Islet precursor cell (in vitro differentiated cells): ENCODE measurements at places on chromosomes 13 and 19.

GRCh38 chr19:7104747-7105447 is 35.4 kb downstream of the ZNF557 start:
- no peak for DNase-seq

GRCh38 chr13:45879666-45880065 is 28.1 kb upstream of the SIAH3 start:
- DNase-seq, result peak; percentile 75

- DNase-seq, result no peak
Measured at GRCh38 chr13:53136554-53137215, 108.1 kb downstream of the OLFM4 start.

- DNase-seq, result no peak
Measured at GRCh38 chr13:29802621-29803020, 47.8 kb downstream of the UBL3 start.

GRCh38 chr13:26062853-26063444 is 11.1 kb upstream of the SHISA2 start:
- DNase-seq, result no peak

DNA sequence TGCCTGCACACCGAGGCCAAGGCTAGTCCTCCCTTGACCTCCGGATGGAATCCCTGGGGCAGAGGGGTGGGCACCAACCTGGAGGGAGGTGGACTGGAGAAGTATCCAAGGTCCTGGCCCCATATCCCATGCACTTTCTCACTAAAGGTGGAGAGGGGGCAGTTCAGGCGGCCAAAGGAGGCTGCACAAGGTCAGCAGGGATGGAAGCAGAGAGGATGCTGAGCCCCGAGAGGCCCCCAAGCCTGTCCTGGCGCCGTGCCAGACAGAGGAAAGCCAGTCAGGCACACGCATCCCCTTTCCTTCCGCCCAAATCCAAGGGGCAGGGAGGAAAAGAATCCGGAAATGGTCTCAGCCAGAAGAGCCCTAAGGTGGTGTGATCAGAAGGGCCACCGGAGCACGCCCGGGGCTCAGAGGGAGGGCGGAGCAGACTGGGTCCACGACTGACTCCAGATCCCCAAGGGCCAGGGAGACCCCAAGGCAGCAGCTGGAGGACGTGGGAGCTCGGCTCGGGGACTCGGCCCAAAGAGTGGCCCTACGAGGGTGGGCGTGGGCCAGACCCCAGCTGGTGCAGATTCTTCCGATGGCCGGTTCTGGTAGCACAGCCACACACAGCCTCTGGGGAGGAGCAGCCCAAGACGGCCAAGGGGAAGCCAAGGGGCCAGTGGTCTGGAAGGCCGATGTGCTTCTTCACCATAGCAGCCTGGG is 60.0 kb downstream of the MLLT1 start:
- no peak for DNase-seq

- no peak for DNase-seq
Measured at GRCh38 chr13:39536274-39536673, 66.7 kb downstream of the LHFPL6 start.

DNA sequence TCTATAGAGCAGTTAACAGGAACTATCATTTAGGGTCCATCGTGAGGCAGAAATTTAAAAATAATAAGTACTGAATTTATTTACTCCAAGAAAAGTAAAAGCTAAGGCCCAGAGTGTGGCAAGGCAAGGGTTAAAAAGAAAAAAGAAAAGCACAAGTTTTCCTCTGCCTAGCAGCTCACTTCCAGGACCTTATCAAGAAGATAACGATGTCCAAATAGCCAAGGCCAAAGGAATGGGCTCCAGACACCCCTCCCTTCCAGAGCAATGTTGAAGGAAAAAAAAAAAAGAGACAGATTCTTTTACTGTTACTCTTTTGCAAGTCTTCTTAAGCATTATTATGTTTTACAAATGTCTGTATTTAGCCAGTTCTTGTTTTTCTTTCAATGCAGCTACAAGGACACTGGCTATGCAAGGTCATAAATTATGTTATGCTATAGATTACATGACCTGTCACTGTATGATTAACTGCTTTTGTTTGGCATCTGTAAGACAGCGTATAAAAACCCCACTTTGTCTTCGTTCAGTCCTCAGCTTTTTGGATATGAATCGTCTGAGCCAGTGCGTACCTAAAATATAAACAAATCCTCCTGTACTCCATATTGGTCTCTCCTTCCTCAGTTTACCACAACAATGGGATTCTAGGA is 2.9 kb upstream of the ZNF700 start:
- no peak for DNase-seq

GRCh38 chr13:79455331-79455730 is 25.6 kb upstream of the NDFIP2 start:
- DNase-seq, result peak; percentile 91

DNA sequence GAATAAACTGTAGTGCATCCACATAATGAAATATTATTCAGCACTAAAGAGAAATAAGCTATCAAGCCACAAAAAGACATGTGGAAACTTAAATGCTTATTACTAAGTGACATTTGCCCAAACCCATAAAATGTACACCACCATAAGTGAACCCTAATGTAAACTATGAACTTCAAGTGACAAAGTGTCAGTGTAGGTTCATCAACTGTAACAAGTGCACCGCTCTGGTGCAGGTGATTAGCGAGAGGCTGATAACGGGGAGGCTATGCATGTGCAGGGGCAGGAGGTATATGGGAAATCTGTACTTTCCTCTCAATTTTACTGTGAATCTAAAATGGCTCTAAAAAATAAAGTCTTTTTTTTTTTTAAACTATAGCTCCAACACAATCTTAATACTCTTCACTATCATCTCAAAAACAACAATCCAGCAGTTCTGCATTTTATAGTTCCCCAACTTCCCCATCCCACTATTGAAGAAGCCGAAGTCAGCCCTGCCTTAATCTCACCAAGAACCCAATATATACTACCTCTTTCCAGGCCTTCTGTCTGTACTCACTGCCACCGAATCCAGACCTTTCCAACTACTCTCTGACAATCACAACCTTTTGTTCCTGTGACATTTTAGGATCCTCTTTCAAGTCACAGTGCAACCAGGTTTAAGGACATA is 22.6 kb downstream of the ELF1 start:
- DNase-seq, result no peak

GRCh38 chr19:40523322-40524047 is 53.2 kb upstream of the SHKBP1 start:
- peak; percentile 92 for DNase-seq

GRCh38 chr19:5808120-5808816 is 3.4 kb downstream of the NRTN start:
- no peak for DNase-seq

GRCh38 chr13:23842406-23842805 is 46.8 kb downstream of the MIPEP start:
- no peak for DNase-seq

- no peak for DNase-seq
Measured at GRCh38 chr13:75511051-75511625, 26.5 kb downstream of the COMMD6 start.

DNA sequence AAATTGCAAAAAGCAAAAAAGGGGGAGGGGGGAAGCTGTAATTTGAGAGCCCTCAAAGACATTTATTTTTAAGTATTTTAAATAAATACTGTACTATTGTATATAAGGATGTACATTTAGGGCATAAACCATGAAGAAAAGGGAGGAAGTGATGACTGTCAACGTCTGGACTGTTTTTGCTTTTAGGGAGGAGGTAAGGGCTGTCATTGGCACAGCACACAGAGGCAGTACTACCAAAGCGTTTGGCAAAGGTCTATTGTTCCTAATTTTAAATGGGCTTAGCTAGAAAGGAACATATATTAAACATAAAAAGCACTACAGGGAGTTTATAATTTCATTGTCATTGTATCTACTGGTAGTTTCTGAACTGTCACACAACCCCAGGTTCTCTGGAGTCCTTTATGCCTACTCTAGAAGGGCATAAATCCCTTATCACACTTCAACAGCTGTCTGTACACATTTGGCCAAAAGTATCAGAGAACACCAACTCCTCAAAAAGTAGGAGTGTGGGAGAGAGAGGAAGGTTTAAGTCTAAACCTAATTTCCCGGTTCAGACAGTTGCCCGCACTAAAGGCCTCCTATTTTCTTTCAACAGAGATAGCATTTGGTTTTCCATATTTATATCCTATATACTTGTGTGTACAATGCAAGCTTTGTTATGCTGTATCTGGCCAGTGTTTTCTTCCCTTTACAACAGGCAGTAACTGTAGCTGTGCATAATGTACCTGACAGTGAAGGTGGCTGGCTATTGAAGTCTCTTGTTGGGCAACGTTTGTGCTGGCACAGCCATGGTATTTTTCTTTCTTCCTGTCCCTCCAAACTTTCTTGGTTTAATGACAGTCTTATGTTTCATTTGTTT is 406.2 kb downstream of the KLF5 start:
- DNase-seq, result no peak

DNA sequence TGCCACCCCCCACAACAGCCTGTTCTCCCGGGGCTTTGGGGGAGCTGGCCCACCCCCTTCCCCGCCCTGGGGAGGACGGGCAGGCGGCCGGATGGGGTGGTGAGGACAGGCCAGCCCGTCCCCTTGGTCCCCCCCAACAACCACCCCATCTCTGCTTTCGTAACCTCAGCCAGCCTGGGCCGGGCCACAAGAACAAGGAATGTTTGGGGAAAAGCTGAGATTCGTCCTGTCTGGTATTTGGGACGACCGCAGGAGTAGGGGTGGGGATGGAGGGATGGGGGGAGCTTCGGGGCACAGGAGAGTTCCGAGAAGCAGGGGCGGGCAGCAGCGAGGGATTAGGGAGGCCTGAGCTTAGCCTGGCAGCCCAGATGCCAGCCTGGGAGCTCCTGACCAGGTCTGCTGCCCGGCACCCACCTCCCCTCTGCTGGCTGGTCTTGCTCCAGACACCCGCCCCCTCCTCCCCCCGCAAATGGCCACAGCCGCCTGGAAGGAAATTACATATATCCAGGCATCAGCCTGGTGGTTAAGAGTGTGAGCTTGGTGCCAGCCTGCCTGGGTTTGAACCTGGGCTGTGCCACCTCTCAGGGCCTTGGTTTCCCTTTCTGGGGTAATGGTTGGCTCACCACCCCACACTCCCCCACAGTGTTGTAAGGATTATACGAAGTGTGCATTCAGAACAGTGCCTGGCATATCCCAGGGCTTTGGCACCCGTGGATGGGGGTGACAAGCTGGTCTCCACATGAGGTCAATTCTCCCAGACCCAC is at the start of gene PODNL1:
Gene PODNL1 (minus strand): TSS at position 117 of the 764 bp plus-strand sequence. CDS start 236 bp downstream, outside the sequence.
- DNase-seq, result no peak

DNA sequence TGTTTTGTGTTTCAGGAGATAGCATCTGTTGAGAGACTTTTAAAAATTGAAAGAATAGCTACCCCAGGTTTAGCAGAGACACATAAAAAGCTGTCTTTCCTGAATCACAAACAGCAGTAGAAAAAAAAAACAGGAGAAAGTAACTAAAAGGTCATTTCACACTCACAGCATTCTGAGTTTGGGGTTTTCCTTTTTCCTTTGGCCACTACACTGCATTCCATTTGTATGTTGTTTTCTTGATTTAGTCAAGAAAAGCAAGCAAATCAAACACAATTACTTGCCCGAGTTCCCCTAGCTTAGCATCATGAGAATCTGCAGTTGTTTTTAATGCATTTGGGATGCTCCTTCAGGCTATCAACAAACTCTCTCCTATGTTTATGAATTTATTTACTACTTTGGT is 161.0 kb downstream of the KCTD12 start:
- DNase-seq, result no peak

DNA sequence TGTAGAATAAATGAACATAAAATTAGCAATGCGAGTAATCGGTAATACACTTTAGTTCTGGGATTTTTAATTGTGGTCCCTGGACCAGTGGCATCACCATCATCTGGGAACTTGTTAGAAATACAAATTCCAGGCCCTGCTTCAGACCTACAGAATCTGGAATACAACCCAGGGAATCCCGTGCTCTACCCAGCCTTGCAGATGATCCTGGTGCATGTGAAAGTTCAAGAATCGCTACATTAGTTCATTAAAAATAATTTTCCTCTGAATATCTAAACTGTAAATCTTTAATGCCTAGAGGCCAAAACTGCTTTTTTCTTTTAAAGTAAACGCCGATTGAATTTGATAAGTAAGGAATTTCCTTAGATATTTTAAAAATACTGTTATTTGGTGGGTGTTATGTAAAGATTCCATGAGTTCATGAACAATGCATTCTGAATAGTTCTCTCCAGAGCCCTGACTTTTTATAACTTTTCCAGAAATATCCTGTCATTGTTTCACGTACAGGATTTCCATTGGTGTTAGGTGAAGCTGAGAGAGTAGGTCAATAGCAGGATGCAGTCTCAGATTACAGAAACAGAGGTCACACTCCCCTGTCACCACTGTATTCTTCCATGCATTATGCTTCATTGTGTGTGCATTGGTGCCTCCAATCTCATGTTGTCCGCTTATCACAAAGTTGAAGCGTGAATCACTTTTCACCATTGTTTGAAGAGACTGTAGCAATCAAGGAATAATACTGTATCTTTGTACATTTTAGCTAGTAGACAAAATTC is 596.5 kb upstream of the KLF12 start:
- no peak for DNase-seq

GRCh38 chr13:81048026-81048461 is 707.1 kb upstream of the SPRY2 start:
- no peak for DNase-seq

DNA sequence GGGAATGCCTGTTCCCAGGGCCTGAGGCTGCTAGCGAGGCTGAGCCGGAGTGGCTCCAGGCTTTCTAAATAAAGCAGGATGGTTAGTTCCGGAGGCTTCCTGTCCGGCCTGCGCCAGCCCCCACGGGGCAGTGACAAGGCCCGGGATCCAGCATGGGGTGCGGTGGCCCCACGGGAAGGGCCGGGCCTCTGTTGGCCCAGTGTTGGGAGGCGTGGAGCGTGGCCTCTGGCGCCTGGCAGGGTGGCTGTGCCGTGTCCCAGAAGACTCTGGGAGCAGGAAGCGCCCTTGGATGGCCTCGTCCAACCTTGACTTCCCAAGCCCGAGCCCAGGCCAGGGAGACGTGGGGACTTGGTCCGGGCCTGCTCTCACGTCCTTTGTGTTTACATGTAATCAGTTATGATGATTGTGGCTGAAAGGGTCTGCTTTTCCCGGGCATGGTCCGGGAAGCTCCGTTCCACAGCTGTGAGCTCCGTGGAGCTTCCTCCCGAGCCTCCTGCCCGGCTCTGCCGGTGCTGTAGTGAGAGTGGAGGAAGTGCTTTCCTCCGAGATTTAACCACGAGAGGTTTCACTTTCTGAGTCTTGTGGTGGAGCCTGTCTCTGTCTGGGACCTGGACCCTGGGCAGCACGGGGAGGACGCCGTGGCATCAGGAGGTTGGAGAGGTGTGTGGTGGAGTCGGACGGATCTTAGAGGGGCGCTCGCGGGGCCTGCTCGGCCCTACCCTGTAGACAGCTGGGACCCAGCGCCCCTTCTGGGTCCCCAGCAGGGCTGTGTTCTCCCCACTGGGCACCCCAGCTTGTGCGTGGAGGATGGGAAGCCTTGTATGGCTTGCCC is 4.6 kb downstream of the GNA11 start:
- no peak for DNase-seq
